Fibroblast of skin of left quadriceps (primary cell): ENCODE measurements at places on chromosomes 3 and 15.

GRCh38 chr3:169145540-169146178 is 517.9 kb downstream of the MECOM start:
- DNase-seq = no peak

DNA sequence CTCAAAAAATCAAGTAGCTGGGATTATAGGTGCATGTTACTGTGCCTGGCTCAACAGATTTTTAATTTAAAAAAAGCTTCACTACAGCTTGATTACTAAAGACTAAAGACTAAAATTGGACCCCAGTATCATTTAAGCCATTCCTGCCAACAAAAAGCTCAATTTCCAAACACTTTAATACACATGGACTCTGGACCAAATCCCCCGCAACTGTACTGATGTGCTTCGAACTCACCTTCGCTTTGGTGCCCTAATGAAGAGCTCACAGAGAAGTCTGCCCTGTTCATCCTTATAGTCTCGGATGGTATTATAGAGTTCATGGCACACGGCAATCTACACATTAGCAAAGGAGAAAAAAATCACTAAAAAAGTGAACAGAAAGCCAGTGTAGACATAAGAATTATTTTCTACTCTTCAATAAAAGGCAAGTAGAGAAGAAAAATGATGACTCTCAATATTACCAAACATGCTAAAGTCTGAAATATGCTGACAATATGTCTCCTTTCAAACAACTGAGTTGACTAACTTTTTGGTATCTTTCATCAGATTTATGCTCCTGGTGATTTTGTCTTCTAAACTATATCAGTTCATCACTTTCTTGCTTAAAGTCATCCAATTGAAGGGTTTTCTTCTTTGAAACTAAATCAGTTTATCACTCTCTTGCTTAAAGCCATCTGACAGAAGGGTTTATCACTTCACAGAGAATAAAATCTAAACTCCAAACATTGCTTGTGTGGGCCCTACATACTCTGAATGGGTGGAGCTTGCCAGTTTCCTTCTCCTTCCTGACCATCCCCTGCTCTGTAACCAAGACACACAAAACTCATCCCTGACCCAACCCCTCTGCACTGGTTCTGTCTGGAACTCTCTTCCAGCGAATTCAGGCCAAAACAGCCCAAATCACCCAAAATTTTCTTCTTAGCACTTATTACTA is 7.2 kb downstream of the PBRM1 start:
- DNase-seq = no peak

DNA sequence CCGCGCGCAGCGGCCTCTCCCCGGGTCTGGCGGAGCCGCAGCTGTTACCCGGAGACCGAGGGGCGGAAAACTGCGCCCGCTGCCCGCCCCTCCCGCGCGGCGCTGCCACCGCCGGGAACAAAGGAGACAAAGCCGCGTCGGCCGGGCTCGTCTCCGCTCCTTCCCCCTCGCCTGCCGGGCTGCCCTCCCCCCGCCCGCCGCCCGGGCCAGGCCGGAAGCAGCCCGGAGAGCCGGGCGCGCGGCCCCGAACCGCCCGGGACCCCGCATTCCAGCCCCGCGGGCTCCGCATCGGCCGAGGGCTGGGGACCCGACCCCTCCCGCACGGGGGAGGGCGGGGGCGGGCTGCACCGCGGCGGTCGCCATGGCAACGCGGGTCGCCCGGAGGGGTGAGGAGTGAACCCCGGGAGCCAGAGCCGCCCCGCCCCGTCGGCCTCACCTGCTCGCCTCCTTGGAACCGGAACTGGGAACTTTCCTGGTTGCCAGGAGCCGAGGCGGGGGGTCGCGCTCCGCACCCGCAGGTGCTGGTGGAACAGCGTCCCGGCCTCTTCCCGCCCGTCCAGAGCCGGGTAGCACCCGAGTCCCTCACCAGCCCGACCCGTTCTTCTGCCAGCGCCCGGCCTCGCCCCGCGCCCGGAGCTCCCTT is 448 bp downstream of the PLXNB1 start:
- DNase-seq = no peak

- no peak for DNase-seq
These were observed 269.2 kb upstream of the AZI2 start for GRCh38 chr3:28617821-28618220.

- no peak for DNase-seq
These were observed 23.8 kb upstream of the ZNF148 start for GRCh38 chr3:125398952-125399351.

GRCh38 chr3:64398476-64398875 is 173.2 kb upstream of the PRICKLE2 start:
- peak; percentile 87 for DNase-seq

GRCh38 chr3:15164340-15164739 is 41.7 kb upstream of the CAPN7 start:
- DNase-seq = peak; percentile 34

- DNase-seq = no peak
These were observed 607.5 kb upstream of the AGTR1 start for GRCh38 chr3:148090156-148090555.

DNA sequence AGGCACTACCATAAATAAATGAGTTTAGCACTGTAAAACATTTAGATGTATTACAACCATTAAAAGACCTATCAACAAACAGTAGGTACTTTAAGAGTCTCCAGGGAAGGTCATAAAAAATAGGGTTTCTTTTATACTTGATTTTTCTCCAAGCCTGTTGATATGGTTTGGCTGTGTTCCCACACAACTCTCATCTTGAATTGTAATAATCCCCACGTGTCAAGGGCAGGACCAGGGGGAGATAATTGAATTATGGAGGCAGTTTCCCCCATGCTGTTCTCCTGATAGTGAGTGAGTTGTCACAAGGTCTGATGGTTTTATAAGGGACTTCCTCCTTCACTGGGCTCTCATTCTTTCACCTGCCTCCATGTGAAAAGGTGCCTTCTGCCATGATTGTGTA is 468.9 kb upstream of the UBE2E2 start:
- DNase-seq = no peak

DNA sequence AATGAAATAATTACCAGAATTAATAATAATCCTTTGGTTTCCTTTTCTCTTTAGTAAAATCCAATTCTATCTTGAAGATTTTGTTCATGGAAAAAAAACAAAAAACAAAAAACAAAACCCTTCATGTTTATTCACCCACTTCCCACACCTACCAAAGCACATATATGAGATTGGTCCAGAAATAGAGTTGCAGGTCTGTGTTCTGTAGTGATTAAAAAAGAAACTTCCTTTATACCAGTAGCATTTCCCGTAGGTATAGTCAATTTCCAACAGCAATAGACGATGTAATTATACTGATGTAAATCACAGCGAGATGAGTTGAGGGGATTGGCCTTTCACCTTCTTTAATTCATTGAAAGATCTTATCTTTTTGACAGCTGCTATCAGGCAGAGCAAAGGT is 194.6 kb downstream of the SOX2 start:
- DNase-seq = no peak
